ENCODE measurements at places on chromosomes 11 and 22. TPM values are rescaled to one million over a fixed set of nuclear protein-coding genes. Genes with fewer than 3 reads are reported as not detected.

GRCh38 chr22:47164514-47165337 lies 402.3 kb downstream of the TBC1D22A start:
- DNase-seq: no peak
- H3K4me1 ChIP-seq: peaks cover 3% of the 10 kb centered on the region
- no peaks in the 10 kb centered on the region for H3K27me3 ChIP-seq
- H3K36me3 ChIP-seq: peaks cover 3% of the 10 kb centered on the region
- no peak overlapping the region for H3K27ac ChIP-seq
- no peak overlapping the region for H3K4me3 ChIP-seq

DNA sequence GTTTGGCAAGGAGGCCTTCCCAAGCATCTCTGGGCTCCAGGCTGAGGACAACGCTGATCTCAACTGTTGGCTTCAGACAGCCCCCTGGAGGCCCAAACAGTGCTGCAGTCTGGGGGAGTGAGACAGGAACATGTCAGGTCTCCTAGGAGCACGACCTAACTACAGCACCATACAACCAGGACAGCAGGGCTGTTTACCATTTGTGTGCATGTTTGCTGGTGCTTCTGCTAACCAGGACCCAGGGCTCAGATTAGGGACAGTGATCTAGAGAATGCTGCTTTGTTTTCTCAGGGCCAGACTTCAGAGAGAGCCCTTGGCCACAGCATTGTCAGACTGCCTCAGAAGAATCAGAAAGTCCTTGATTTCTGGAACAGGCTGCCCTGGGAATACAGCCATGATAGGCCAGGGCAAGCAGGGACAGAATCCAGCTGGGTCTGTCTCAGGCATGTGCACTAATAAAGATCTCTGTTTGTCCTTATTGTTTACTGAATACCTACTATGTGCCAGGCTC lies 126.5 kb downstream of the VPREB1 start:
- DNase-seq: peak; percentile 36
- no peaks in the 10 kb centered on the region for H3K36me3 ChIP-seq
- H3K27ac ChIP-seq: no peak overlapping the region

DNA sequence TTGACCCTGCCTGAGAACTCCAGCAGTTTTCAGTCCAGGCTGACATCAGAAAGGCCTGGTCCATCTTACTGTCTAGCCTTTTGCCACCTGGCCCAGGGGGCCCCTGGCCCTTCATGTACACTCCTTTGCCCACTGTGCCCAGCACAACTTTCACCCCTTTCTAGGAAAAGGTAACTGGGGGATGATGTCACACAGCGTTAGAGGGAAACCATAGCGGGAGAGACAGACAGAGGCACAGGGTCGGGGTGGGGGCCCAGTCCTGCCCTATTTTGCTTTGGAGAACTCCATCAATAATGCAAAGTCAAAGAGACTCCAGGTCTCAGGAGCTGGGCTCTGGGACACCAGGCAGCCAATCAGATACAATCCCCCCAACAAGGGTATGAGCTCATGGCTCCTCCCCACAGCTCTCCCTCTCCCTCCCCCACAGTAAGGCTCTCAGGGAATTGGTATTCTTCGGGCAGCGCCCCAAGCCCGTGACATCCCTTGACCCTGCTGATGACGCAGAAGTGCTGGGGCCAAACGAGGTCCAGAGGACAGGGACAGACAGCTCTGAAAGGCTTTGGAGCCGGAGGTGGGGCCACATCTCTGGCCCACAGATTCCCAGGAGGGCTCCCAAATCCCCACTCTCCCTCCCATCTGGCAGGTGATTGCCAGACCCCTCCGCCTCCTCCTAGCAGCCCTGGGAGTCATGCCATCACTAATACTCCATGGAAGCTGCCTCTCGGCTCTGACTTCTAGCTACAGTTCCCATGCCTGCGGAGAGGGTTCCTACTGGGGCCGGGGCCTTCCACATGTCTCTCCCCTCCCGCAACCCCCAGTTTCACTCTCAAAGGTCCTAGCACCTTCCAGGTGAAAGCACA lies 5.9 kb downstream of the USP2 start:
- no peak overlapping the region for H3K4me3 ChIP-seq
- DNase-seq: no peak
- peaks cover 3% of the 10 kb centered on the region for H3K4me1 ChIP-seq
- no peaks in the 10 kb centered on the region for H3K36me3 ChIP-seq
- peaks cover 10% of the 10 kb centered on the region for H3K27me3 ChIP-seq
- no peak overlapping the region for H3K27ac ChIP-seq

GRCh38 chr11:96054870-96055705 lies 131.2 kb upstream of the MTMR2 start:
- H3K4me3 ChIP-seq: no peak overlapping the region
- no peaks in the 10 kb centered on the region for H3K27me3 ChIP-seq
- peak overlapping the region; percentile 77 for H3K27ac ChIP-seq
- peaks cover 8% of the 10 kb centered on the region for H3K36me3 ChIP-seq

DNA sequence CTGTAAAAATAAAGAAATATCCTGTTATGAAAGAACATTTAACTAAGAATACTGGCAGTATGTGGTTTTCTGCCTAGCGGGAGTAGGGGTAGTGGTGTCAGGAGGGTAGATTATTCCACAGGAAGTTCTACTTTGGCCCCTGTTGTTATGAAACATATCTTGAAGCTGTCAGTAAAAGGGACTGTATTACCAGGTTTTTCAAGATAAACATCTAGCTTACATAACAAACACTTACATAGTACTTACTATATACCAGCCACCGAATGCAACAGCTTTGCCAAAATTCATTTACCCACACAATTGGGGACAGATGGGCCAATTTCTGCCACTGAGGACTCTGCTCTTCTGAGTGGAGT lies 3.7 kb downstream of the TMEM123 start:
- H3K4me1 ChIP-seq: peaks cover 73% of the 10 kb centered on the region
- no peak for DNase-seq
- H3K36me3 ChIP-seq: peaks cover 17% of the 10 kb centered on the region
- no peaks in the 10 kb centered on the region for H3K27me3 ChIP-seq
- no peak overlapping the region for H3K4me3 ChIP-seq

The VPREB1 gene
- not detected for total RNA-seq
